ENCODE measurements at places on chromosomes 4 and X.

- DNase-seq, result no peak
These were observed 574.6 kb downstream of the RAPGEF2 start for GRCh38 chr4:159677521-159677920.

- DNase-seq, result no peak
These were observed 11.7 kb upstream of the PITX2 start for GRCh38 chr4:110634350-110635162.

DNA sequence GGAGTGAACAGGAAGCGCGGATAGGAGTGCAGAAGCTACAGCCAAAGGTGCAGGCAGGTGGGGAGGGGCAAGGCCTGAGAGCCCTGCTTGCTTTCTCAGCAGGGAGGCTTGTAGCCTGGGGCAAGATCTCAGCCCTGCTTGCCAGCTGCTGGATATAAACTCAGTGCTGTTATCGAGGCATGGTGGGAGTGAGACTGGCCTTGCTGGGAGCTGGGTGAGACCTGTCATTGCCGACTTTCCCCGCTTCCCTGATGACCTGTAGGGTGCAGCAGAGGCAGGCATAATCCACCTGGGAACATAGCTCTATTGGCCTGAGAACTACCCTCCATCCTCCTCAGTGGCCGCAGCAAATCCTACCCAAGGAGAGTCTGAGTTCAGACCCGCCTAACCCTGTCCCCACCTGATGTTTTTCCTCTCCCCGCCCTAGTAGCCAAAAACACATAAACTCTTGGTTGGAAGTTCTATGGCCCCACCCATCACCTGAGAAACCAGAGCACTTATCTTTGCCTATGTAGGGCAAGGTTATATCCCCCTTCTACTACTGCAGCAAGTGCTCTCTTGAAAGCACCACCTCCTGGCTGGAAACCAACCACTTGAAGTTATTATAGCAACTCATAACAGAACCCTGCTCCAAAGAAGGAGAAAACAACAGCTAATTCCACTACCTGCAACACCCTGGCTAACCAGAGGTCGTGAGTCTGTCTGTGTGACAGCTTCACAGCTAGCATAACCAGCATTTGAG is 80.7 kb downstream of the FHIP1A start:
- no peak for DNase-seq

- DNase-seq, result no peak
These were observed 103.4 kb upstream of the MAOA start for GRCh38 chrX:43552703-43553102.

DNA sequence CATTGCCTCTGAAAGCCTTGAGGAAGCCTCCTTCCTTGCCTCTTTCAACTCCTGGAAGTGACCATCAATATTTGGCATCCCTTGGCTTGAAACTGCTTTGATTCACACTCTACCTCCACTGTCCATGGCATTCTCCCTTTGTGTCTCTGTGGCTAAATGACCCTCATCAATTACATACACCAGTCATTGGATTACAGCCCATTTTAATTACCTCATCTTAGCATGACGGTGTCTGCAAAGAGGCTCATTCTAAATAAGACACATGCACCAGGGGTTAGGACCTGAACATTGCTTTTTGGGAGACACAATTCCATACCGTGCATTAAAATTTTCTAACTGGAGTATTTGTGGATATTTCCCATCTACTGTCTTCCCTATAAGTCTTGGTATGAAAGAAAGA is 60.7 kb upstream of the FAM9A start:
- no peak for DNase-seq

DNA sequence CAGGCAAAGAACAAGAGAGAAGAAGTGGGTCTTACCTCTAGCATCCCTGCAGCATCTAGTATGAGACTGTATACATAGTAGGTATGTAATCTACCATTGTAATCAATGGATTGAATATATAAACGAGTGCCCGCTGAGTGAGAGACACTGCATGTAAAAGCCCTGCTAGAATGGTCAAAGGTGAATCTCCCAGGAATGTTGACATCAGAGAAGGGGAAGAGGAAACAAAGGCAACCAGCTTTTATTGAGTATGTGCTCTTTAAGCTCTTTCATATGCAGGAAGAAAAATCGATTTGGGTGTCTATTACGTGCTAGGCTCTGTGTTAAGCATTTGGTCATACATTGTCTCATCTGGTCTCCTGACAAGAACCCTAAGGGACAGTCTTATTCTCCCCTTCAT is 91.9 kb upstream of the KLHL13 start:
- no peak for DNase-seq

- no peak for DNase-seq
These were observed 1.2 kb downstream of the BBS12 start for GRCh38 chr4:122733787-122734120.

GRCh38 chrX:153482376-153483015 is 12.1 kb upstream of the HAUS7 start:
- no peak for DNase-seq

DNA sequence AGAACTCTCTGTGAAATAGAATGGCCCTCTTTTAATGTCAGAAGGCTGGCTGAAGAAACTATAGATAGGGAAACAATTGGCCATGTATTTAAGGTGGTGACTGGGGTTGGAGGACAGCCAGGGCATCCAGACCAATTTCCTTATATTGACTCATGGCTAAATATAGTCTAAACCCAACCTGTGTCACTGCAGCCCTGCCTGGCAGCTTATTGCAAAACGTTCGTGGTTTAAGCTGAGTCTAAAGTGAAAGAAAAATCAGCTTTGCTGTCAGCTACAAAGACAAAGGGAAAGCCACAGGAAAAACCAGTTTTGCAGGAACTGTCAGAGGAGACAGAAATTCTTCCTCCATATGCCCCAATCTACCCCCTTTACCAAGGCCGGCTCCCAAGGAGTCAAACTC is 902.8 kb upstream of the NDST4 start:
- peak; percentile 20 for DNase-seq

DNA sequence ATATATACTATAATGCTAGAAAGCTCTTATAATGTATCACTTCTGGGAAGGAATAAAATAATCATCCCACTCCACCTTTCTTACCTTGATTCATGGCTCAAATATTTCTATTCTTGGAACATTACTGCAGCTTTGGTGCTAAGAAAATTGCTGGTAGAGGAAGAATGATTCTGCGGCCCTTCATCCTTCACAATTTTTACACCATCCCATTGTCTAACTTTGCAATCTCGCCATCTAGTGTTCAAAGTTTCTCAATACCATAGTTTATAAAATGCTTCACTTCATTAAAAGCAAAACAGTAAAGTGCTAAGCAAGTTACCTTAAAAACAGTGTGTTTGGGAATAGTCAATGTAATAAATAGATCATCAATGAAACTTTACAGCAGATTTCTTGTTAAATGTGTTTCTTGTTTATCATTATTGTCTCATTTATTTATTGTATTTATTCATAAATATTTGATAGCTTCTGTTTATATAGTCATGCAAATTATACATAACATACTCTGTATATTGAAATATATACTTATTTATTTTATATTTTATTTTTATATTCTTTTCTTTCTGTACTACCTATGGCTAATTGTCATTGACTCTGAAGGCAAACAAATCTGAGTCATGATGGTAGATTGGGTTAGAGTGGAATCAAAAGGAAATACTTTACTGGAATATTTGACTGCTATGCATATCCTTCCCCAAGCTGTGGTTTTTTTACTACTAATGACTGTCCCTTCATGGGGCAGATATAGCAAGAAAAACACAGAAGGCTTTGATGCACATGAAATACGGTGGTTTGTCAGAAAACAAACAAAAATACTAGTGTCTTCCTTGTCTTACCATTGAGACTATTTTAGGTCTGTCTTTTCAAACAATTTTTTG is 390.7 kb downstream of the MAPK10 start:
- DNase-seq, result peak; percentile 38

- peak; percentile 10 for DNase-seq
These were observed 651 bp upstream of the SAP30 start for GRCh38 chr4:173370130-173370476.

- no peak for DNase-seq
These were observed 11.4 kb downstream of the ADH5 start for GRCh38 chr4:99077177-99077576.

GRCh38 chr4:121973816-121974215 is 22.0 kb upstream of the TRPC3 start:
- DNase-seq, result no peak

DNA sequence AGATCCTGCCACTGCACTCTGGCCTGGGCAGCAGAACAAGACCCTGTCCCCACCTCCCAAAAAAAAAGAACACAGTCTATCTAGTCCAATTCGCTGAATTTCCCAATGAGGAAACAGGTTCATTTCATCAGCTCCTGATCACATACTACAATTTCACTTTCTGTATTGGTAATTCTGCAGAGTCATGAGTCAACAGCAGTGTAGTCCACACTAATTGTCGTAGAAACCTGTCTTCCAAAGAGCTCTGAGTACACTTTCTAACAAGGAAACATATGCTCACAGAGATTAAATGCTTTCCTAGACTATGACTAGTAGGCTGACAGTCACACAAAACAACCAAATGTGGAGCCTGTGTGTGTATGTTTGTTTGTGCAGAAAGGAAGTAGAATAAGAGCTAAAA is 91.9 kb downstream of the GPC4 start:
- DNase-seq, result no peak

GRCh38 chrX:136417806-136418205 is 69.9 kb upstream of the BRS3 start:
- DNase-seq, result no peak
